SK-N-MC (cell line): ENCODE measurements at places on chromosomes 7 and 10.

- DNase-seq, result no peak
Measured at GRCh38 chr7:95694334-95694733, 78.0 kb upstream of the DYNC1I1 start.

GRCh38 chr10:59360605-59361405, 1.5 kb downstream of the FAM13C start:
- no peak for DNase-seq

DNA sequence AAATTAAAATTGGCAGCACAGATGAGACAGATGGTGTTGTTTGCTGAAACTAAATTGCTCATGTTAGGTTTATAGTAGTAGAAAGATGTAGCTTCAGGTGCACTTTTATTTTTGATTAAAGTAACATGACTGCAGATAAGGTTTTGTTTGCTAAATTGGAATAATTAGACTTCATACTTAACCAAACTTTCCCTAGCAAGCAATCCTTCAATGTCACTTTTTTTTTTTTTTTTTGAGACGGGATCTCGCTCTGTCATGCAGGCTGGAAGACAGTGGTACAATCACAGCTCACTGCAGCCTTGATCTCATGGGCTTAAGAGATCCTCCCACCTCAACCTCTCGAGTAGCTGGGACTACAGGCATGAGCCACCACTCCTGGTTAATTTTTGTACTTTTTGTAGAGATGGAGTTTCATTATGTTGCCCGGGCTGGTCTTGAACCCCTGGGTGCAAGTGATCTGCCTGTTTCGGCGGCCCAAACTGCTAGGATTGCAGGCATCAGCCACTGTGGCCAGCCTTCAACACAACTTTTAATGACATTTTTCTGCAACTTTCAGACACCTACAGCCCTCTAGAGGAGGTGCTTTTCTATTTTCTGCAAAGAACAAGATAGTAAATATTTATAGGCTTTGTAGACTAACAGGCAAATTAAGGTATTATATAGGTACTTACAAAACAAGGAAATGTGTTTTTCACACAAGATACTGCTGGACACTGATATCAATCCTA, 84.8 kb upstream of the CCNY start:
- no peak for DNase-seq

DNA sequence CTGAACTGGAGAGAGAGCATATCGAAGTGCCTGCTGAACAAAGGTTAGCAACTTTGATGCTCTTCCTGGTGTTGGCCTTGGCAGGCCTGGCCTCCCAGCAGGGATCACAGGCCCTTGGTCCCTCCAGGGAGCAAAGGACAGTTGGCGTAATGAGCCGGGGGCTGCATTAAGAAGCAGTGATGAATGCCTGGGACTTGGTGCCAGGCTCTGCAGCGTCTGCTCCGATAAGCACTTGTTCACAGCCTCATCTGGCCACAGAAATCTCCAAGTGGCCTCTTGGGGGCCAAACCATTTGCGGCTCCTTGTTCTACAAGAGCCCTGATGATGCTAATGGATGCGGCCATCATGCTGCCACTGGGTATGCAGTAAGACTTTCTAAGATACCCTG, 31.8 kb downstream of the CRHR2 start:
- DNase-seq, result no peak

GRCh38 chr7:138890499-138891445, 90.4 kb downstream of the KIAA1549 start:
- DNase-seq, result no peak

DNA sequence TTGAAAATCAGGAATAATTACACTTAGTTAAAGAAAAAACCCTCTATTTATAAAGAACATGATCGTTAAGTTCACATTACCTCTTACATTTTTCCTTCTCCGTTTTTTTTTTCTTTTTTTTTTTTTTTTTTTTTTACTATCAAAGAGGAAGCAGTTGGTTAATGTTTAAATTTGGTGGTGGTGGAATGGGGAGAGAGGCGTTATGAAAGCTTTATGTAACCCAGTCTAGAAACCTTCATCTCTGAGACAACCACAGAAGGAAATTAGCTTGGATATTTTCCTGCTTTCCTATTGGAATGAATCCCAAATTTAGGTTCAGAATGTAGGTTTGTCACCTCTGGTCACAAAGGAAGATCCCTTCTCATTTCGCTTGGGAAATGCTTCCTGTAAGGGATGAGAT, 31.5 kb upstream of the LHFPL3 start:
- DNase-seq, result no peak

- DNase-seq, result no peak
Measured at GRCh38 chr7:132575419-132575981, 770 bp downstream of the PLXNA4 start.

- no peak for DNase-seq
Measured at GRCh38 chr7:48691788-48692187, 232.6 kb upstream of the CDC14C start.

DNA sequence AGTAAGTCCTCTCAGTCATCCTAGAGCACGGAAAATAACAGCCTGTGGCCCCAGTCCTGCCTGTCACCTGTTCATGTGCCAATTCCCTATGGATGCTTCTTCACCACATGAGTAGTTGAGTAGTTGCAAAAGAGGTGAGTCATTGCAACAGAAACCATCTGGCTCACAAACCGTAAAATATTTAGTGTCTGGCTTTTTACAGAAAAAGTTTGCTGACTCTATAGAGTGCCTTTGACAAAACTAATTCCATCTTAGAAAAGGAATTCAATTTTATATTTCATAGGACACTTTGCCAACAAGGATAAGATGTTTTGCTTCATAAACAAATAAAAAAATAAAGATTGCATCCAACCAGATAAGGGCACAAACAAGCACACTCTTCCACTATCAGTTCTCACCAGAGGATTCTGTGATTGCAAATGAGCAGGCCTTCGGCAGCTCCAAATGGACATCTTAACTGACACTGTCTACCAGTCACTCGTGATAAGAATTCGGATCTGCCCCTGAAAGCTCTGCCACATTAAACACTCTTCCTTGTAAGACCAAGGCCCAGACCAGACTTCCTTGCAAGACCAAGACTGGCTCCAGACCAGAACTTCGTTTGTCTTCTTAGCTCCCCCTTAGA, 242.7 kb upstream of the SEMA3C start:
- DNase-seq, result no peak

- no peak for DNase-seq
Measured at GRCh38 chr7:90917539-90917938, 321.4 kb downstream of the CDK14 start.

GRCh38 chr7:92135052-92135889, 994 bp upstream of the CYP51A1 start:
- DNase-seq, result no peak

DNA sequence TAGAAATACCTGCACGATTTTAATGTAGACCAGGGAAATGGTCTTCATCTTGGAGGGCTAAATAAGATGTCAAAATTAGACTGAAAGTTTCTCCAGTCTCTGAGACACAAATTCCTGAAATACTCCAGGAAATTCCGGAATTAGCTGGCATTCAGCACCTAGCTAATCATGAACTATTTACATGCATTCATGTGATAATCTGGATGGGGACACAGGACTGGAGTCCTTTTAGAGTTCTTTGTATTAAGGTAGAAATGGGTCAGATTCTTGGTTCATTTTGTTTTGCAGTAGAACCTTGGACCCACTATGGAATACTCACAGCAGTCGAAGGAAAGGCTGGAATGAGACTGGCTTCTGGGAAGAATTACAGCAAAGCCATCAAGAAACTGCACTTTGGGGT, 65.3 kb upstream of the MDFIC start:
- no peak for DNase-seq
